DMS53 (cell line): ENCODE measurements at places on chromosomes 2 and 18.

- no peak for DNase-seq
These were observed 114.5 kb upstream of the TANK start for GRCh38 chr2:161045726-161046125.

DNA sequence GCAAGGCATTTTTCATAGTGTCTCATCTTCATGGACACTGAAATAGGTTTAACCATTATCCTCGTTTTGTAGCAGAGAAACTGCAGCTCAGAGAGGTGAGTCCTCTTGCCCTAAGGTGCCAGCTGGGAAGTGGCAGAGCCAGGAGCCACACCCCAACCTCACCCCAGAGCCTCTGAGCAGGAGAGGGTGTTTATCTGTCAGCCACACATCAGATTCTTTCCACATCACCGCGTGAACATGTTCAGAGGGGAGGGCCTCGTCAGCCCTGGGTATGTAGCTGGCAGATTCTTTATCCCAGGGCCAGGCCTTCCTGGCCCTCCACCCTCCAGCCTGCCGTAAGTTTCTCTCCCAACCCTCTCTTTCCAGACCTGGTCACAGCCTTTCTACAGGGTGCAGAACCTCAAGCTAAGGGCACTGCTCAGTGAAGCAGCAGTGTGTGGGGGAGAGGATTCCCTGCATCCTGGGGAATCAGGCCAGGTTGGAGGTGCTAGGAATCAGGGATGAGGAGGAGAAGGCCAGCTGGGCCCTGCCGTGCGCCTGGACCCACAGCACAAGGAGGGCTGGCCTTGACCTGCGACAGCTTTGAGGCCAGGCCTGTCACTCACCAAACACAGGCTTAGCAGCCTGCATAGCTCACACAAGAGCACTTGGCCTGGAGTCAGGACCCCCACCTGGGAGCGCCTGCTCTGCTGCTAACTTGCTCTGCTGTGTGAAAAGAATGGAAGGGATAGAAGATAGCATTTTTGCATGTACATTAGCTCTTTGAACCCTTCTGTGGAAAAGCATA is 111.3 kb upstream of the MCFD2 start:
- DNase-seq: no peak

DNA sequence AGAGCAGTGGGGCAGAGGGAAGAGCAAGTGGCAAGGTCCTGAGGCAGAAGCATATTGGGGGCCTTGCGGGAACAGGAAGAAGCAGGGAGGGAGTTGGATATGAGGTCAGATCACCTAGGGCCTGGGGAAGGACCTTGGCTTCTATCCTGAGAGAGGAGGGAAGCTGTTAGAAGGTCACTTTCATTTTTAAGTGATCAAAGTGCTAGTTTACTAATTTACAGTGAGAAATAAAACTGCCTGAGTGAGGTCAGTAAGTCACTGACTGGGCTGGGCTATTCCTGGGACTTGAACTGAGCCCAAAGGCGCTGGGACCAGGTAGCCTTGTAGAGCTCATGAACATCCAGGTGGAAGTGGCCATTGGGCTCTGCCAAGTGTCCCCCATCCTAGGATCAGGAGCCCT is 76.6 kb upstream of the B3GNT7 start:
- DNase-seq: no peak

GRCh38 chr2:28390241-28390745 is 2.4 kb upstream of the FOSL2 start:
- peak; percentile 82 for DNase-seq

GRCh38 chr2:190791976-190792575 is 88.5 kb upstream of the GLS start:
- no peak for DNase-seq

GRCh38 chr18:44838971-44839666 is 158.4 kb downstream of the SETBP1 start:
- peak; percentile 91 for DNase-seq

GRCh38 chr2:219490186-219490585 is 8.5 kb upstream of the GMPPA start:
- DNase-seq: no peak

- no peak for DNase-seq
These were observed 729.4 kb downstream of the RNF144A start for GRCh38 chr2:7646661-7647060.

GRCh38 chr2:134080386-134081089 is 173.3 kb upstream of the MGAT5 start:
- no peak for DNase-seq

DNA sequence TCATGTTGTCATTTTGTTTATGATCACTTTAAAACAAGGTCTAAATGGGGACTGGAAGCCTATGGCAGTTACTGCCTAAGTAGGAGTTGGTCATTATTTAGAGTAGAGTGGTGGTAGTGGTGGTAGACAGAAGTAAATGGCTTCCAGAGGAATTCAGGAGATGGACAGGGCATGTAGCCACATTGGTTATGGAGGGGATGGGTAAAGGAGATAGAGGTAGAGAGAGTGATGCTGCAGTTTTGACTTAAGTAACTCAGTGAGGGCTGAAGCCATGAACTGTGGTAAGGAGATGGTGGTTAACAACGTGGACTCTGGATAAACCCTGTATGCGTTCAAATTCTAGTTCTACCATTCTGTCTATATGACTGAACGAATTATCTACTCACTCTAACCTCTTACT is 61.6 kb upstream of the NOSTRIN start:
- DNase-seq: no peak

GRCh38 chr2:100243631-100244030 is 78.7 kb downstream of the LONRF2 start:
- DNase-seq: no peak

DNA sequence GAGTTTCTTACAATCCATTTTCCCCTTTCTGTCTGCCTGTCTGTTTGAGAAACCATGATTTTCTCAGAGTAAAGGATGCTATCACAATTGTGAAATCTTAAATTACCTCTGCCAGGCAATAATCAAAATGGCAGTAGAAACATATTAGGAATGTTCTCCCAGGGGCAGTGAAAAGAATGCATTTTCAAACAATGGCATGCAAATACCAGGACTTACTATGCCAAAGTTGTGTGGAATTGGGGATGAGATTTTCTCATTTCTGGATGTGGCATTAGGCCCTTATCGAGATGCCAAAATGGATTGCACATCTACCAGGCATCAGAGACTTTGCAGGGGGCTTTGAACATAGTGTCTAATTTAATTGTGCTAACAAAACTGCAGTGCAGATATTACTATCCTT is 821.4 kb downstream of the RNF144A start:
- no peak for DNase-seq

GRCh38 chr2:30029804-30030203 is 108.4 kb upstream of the ALK start:
- peak; percentile 15 for DNase-seq

DNA sequence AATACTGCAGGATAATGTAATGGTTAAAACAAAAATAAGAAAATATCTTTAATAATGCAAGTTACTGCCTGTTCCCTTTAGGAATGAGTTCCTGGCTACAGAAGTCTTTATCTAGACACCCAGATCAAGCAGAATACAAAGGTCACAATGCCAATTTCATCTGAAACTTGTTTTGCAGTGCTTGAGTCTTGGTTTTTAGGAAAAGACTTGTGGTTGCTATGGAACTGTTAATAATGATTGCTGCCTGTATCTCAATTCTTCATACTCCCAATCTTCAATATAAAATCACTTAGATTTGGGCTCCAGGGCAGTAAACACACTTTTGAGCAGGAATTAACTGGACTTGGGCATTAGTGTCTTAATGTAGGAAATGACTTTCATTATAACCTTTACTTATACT is 14.2 kb downstream of the CAVIN2 start:
- DNase-seq: no peak

GRCh38 chr2:235864733-235865515 is 303.3 kb downstream of the GBX2 start:
- DNase-seq: no peak

DNA sequence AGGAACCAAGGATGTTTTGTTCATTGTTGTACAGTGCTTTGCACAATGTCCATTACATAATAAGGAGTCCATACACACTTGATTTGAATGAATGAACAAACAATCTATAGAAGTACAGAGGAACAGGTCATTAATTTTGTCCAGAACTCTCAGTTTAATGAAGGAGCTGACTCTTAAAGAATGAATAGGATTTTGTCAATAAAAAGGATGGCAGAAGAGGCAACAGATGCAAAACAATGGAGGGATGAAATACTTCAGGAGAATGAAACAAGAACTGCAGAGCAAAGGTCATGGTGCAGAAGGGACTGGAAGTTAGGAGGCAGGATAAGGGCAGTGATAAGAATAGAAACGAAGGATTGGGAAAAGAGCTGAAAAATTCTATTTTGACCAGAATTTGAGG is 28.7 kb upstream of the COL5A2 start:
- DNase-seq: no peak

- no peak for DNase-seq
These were observed 6.0 kb upstream of the DTNA start for GRCh38 chr18:34704074-34704473.

DNA sequence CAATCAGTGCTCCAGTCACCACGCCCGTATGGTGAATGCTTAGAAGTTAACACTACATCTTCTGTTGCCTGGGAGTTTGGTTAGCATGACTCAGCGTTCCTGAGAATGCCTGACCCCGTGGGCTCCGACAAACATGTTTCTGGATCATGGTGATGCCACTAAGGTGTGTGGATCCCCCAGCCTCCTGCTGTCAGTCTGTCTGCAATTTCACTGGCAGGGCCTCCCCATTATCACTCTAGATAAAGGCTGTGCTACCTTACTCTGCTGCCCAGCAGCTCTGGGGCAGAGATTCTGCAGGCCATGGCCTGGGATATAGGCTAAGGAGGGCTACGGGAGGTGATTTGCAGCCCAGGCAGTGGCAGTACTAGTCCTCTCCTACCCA is 66.0 kb downstream of the STPG4 start:
- DNase-seq: no peak

GRCh38 chr2:201260302-201260800 is at the start of gene CASP8:
CASP8 (plus strand) TSS chr2:201260536; CDS start chr2:201266487, 5,951 bp downstream.
- peak; percentile 14 for DNase-seq

DNA sequence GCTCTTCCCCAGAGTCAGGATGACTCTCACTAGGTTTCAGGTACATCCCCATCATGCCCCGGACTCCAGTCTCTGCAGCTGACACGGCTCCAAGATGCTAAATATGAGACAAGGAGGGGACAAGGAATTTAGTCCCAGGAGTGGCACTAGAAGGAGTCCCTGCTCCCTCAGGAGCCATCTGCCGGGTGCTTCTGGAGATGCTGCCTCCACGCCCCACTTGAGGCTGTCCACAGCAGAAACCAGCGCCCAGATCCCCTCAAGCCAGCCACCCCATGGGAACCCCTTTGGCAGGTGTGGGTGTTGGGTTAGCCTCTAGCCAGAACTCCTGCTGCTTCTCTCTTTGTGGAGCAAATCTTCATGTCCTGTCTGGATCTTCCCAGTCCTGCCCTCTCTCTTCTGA is 40.3 kb downstream of the BCL11A start:
- no peak for DNase-seq
